Stimulated activated CD4-positive, alpha-beta T cell treated with anti-CD3 and anti-CD28 coated beads, TNF-alpha, amount 100 ng/mL, for 48 hours (primary cell): ENCODE measurements at places on chromosomes 1 and 21.
A peak's percentile ranks its signal among the peaks of the same experiment; 100 is the strongest.

DNA sequence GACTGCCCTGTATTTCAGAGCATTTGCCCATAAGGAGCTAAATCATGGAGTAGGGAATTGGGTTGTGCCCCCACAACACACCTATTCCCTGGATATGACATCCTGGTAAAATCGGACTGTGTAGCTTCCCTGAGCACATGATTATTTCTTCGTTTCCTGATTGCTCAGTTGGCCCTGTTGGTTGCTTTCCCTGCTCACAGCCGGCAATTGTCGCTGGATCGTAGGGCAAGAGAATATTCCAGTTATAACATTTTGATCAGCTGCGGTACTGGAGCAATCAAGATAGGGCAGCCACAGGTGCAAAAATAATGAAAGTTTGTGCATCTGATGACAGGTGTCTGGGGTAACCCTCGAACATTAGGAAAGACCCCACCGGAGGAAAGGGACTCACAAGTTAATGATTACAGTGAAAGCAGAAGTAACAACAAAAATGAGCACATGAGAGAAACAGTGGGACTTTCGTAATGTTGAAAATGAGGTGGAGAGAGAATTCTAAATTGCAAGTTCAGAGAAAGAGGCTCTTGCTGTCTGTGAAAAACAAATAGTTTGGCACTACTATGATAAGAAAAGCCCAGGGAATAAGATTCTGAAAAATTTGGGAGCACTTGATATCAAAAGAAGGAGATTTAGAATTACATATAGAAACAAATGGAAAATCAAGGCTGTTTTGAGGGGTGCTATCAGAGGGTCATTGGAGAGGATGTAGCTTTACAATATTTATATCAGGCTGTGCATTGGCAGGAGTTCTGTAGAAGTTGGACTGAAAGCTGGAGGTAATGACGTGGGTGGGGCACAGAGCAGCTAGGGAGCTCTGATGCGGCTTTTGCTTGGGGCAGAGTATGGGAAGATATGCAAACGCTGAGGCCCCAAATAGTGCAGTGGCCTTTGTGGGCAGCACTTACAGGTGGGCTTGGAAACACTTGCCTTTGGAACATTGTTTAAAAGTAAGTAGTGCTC is at the start of gene MAB21L3:
Gene MAB21L3, plus strand, starts transcription at position 833 of the 957 bp plus-strand sequence. CDS start 1,217 bp downstream, outside the sequence.
- no peak for DNase-seq

GRCh38 chr1:197773856-197774255 is 1.4 kb downstream of the DENND1B start:
- no peak for DNase-seq

DNA sequence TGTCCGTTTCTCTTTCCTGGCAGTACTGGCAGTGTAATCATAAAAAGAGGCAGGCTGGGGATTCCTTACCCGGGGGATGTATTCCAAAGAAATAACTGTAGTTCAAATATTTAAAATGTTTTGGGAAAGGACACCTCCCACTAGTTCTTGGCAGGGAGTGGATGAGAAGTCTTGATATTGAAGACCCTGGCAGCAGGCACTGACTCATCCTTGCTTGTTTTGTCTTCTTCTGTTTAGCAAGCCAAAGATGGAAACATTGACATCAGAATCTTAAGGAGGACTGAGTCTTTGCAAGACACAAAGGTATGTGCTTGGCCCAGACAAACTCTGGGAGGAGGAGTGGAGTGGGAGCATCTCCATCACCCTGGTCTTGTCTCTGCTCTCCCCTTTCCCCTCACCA is 639 bp downstream of the IL20 start:
- DNase-seq, result no peak

DNA sequence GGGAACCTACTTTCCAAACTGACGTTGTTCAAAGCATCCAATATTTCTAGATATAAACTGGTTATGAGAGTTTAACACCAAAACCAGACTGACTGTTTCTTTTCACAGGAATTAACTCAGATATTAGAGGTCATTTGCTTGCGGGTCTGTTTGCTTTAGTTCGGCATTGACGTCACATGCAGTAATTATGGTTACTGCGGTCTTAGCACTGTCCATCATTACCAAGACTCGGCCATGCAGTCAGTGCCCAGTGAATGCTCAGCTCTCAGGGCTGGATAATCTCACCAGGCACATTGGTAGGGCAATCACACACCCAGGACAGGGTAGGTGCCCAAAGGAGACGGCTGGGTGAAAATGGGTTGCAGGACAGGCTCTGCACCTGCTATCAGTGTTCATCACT is 9.9 kb upstream of the F3 start:
- DNase-seq, result no peak

DNA sequence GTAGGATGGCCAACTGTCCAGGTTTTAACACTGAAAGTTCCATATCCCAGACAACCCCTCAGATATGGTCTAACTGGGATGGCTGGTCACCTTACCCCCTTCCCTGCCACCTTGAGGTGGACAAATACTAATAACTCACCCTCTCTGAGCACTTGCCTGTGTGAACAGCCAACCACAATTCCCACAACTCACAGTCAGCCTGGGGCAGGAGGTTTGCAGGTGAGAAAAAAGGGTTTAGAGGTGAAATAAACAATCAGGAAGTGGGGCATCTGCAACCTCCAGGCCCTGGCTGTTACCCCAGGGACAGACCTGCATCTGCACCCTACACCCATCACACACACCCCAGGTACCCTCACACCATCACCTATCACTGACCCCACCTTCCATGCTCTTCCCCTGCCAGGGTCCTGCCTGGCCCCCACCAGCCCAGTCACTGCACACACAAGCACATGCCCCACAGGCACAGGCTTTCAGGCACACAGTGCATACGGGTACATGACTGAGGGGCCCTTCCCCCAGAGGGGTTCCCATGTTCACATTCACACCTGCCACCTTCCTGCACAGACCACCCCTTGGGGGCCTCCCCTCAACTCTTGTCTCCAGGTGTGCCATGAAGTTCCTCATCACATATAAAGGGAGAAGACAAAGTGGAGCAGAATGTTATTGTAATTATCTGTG is 679.5 kb downstream of the MATN1 start:
- no peak for DNase-seq

DNA sequence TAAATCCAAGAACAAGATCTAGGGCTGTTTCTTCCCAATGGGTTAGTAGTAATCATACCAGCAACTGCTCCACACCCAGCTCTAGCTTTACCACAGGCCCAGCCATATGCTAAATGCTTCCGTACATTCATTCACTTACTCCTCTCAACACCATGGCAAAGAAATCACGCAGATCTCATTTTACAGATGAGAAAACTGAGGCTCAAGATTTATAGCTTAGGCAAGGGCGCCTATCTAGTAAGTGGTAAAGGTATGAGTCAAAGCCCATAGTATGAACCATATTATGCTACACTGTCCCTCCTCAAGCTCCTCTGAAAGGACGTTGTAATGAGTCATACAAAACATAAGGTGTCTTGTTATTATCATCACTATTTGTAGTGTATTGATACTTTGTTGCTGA is 82.2 kb downstream of the NIBAN1 start:
- no peak for DNase-seq

- no peak for DNase-seq
These were observed 334.1 kb upstream of the B3GALT2 start for GRCh38 chr1:193520472-193520871.

GRCh38 chr1:237717106-237717505 is 173.6 kb downstream of the ZP4 start:
- DNase-seq, result no peak

GRCh38 chr1:57340334-57341070 is 83.4 kb downstream of the DAB1 start:
- no peak for DNase-seq

DNA sequence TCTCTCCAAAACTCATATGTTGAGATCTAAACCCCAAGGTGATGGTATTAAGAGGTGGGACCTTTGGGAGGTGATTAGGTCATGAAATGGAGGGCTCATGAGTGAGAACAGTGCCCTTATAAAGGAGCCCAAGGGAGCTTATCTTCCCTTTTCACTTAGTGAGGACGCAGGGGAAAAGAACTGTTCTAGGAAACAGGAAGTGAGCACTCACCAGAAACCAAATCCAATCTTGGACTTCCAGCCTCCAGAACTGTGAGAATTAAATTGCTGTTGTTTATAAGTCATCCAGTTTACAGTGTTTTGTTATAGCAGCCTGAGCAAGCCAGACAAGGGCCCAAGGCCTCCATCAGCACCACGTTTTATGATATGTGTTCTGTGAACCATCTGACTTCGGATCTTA is 60.3 kb upstream of the LRRC8D start:
- no peak for DNase-seq

GRCh38 chr1:235018720-235019444 is 109.8 kb downstream of the TOMM20 start:
- peak; percentile 41 for DNase-seq

- peak; percentile 74 for DNase-seq
These were observed 9.2 kb downstream of the ABCG1 start for GRCh38 chr21:42227909-42228708.

GRCh38 chr1:228842094-228842775 is 107.0 kb downstream of the RHOU start:
- DNase-seq, result no peak

DNA sequence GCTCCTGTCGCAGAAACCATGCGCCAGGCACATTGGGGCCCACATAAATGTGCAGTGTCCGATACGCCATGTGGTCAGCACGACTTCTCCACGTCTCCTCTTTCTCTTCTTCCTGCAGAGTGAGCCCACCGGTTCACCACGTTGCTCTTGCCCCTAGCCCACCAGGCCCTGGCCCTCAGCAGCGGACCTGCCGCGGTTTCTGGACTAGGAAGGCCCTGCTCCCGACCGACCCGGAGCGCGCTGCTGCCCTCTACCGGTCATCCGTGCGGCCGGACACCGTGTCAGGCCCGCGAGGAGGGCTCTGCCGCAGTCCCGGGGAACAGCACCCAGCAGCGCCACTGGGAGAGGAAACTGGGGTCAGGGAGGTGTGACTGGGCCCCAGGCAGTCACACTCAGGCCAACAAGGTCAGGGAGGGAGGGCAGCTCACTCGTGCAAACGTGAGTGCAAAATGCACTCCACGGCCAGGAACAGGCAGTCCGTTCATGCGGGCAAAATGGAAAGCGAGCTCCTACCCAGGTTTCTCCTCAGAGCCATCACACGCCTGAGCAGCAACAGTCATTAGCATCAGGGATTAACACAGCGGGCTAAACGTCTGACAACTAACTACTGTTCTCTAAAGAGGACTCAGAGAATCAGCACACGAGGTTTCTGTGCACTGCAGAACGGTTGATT is 13.7 kb downstream of the TLR5 start:
- DNase-seq, result peak; percentile 46

- no peak for DNase-seq
These were observed 19.2 kb upstream of the COL24A1 start for GRCh38 chr1:86175756-86176155.

- DNase-seq, result peak; percentile 13
These were observed 436 bp upstream of the TTLL7 start for GRCh38 chr1:83999316-83999819.
